Ovary (tissue), 10 donors: ENCODE measurements at places on chromosomes 7 and 10.

GRCh38 chr10:81978238-81978637 is 103.2 kb downstream of the NRG3 start:
- DNase-seq, result no peak

DNA sequence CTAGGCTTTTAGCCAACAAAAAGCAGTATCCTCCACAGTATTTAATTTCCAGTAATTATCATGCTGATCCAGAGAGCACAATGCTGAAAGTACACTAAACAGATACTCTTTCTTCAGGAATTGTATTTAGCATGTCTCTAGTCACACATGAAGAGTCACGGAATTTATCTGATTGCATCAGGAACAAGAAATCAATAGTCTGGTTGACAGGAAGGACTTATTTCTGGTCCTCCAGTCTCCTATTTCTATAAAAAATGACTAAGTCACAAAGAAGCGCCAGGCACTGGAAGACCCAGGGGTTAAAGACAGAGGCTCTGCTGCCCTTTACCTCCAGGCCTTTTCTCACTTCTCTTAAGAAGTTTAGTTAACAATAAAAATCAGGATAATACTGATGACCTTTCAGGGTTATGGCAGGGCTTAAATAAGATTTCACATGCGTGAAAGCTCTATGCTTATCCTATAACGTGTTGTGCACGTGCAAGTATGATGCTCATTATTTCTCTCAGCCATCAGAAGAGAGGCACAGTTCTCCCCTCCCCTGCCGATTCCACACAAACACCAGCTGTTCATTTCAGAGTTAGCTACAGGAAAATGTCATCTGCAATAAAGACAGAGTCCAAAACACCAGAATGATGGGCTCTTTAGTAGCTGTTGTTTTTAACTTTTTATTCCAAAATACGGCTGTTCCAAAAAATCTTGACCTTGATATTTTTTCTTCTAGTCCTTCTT is 36.9 kb downstream of the SLC26A4 start:
- no peak for DNase-seq

DNA sequence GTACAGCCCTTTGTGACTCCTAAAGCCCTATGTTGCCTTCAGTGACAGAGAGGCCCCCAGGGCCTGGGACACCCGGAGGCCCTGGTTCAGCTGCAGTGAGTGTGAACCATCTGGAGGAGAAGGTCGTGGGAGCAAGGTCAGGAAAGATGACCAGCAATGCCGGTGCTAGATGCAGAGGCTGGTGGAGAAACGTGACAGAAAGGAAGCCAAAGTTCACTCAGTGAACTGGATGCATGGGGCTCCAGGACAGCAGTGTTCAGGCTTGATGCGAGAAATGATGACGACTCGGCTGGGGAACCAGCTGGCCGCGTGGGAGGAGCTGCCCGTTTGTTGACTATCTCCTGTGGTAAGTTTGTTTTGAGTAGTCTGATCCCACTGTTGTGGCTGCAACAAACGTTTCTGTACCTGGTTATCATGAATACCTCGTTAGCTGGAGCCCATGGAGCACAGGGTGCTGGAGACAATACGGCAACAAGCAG is 54.1 kb upstream of the MKRN1 start:
- peak; percentile 48 for DNase-seq

DNA sequence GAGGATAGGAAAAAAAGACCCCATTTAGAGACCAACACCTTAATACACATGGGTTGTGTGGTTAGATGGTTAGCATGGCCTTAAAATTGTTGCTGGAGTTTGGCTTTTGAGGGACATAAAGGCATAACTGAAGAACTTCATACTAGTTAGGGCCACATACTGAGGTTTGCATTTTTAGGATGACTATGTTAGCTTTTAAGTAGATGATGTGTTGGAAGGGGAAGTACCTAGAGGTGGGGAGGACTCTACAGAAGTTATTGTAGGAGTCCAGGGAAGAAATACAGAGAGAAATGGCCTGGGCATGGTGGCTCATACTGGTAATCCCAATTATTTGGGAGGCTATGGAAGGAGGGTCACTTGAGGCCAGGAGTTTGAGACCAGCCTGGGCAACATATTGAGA is 40.5 kb downstream of the ENTPD1 start:
- DNase-seq, result no peak

- no peak for DNase-seq
Observed at GRCh38 chr10:103049237-103049636, 131.1 kb downstream of the CNNM2 start.

DNA sequence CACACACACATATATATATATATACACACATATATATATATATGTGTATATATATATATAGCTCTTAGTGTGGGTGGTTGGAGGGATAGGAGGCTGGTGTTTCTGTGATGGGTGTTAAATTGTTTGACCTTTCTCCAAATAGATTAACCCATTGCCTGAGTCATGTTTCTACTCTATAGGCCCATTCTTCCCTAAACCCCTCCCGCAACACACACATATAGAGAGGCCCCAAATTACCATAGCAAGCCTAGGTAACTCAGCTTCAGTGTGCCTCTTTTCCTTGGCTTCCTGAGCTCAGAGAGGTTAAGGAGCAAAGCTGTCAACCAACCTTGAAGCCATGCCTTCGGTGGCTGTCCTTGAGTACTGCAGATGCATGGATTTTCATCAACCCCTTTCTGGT is 98.7 kb upstream of the ADO start:
- no peak for DNase-seq

DNA sequence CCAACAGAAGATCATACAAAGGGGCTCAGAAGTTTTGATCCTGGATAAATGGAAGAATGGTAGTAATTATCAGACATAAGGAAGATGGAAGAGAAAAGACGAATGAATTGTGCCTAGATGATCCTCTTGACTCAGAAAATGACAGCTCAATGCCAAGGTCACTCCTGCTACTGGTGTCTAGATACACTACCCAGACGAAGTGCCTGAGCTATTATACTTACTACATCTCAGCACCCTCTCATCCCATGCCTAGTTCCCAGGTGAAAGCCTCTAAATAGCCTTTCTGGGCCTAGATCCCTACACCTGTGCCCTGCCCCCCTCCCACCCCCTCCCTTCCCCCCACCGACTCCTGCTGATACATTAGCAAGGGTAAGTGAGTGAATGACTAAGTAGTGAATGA is 25.5 kb downstream of the PDE1C start:
- no peak for DNase-seq

GRCh38 chr7:78499971-78500370 is 701.4 kb downstream of the PHTF2 start:
- no peak for DNase-seq

GRCh38 chr10:98292971-98293370 is 25.0 kb upstream of the LOXL4 start:
- DNase-seq, result no peak

GRCh38 chr7:18174996-18175395 is 147.3 kb upstream of the PRPS1L1 start:
- no peak for DNase-seq
